ENCODE measurements at places on chromosomes 11 and 22.

DNA sequence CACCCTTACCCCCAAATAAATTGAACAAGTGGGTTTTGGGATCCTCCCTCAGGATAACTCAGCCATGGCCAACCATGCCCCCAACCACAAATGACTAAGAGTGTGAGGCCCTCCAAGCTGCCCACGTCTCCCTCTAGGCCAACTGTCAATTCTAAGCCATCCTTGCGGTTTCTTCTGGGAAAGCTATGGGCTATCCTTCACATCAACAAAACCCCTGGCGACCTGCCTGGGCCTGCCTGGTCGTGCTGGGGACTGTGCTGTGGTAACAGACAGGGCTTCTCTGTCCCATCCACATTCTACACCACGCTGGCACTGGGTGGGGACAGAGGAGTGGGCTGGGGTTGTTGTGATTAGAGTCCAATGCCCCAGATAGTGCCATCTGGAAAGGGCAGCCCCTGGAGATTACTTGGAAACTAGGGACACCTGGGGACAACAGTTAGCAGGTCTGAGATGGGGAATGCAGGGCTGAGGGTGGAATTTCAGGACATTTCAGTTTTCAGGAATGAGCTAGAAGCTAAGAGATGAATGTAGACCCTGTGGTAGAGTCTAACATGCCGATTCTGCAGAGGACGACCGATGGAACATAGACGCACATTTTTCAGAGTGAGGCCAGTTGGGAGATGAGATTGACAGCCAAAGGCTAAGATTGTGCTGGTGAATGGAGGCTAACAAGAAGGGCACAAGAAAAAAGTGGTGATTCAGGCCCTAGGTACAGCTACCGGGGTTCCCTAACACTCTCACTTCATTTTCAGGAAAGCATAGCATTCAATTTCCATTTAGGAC lies 131.9 kb downstream of the RASSF10 start:
- no peak for DNase-seq

DNA sequence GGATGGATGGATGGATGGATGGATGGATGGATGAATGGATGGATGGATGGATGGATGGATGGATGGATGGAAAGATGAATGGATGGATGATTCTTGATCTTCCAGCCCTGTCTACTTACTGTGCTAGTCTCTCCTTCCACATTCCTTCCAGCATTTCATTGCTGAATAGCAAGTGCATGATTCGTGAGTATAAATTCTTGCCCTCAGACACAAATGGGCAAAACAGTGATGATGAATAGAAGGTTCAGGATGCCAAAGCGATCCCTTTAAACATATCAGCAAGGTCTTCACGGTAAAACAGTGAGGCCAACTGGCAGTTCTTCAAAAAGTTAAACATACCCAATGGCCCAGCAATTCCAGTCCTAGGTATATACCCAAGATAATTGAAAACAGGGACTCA lies 400.2 kb downstream of the MN1 start:
- no peak for DNase-seq

- DNase-seq: no peak
Measured at GRCh38 chr22:37500745-37501609, 14.8 kb upstream of the MFNG start.

GRCh38 chr11:34549271-34549670 lies 35.7 kb upstream of the ELF5 start:
- DNase-seq: no peak

DNA sequence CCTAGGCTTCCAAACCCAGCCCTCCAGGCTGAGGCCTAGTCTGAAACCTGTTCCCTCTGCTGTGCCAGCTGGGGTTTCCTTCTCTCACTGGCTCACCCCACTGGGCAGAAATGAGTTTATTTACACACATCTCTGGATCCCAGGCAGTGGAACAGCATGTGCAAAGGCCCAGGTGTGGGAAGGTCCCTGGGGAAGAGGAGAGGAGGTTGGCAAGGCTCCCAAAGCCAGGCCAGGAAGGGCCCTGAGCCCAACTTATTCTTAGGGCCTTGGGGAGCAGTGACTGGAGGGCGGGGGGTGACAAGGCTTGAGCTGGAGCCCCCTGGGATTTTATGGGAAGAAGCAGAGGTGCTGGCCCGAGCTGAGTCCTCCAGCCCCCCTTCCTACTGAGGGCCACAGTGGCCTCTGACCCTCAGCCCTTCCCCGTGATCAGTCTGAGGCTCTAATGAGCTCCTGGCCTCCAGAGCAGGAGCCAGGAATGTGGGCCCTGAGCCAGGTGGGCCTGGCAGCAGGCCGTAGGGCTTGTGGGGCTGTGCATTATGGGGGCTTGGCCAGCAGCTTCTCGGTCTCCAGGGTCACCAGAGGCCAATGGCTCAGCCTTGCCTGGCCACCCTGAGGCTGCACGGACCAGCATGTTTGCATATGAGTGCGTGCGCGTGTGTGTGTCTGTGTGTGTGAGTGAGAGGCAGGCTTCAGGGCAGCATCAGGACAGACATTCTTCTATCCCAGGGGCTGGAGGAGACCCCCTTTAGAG lies 2.9 kb downstream of the MYO7A start:
- no peak for DNase-seq

GRCh38 chr11:22903782-22904181 lies 43.5 kb upstream of the CCDC179 start:
- DNase-seq: no peak

GRCh38 chr22:21587803-21588611 lies 20.5 kb downstream of the UBE2L3 start:
- DNase-seq: peak; percentile 47
